ENCODE measurements at places on chromosomes 11 and 22.

- DNase-seq = no peak
Observed at GRCh38 chr11:57751676-57752253, at the start of gene BTBD18. TSS of gene BTBD18 (minus strand) at chr11:57751819. CDS start at chr11:57751188, 631 bp downstream.

- DNase-seq = no peak
Observed at GRCh38 chr11:118605116-118605867, 2.1 kb upstream of the PHLDB1 start.

- no peak for DNase-seq
Observed at GRCh38 chr11:133746663-133747306, 98.5 kb downstream of the SPATA19 start.

DNA sequence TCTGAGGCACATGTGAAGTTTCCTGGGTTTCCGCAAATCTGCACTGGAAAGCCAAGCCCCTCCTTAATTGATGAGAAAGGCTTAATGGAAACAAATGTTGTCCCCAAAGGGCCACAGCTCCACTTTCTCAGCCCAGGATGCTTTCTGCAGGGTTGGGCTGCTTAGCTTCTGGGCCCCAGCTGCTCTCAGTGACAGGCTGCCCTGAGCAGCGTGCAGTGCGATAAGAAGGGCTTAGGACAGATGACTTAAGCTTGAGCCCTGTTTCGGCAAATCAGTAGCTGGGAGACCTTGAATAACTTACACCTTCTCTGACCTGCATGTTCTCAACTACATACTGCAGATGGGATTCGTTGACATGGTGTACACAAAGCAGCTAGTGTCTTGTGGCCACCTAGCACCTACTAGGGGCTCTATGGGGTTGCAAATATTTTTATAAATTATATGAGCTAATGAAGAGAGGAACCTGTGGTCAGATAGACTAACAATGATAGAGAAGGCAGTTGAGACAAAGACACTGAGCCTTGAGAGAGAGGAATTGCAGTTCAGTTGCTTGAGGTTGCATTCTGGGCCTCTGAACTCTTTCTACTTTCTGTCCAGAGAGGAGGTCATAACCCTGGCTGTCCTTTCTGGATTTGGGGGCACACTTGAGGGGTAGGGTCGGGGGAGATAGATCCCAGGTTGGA, 11.5 kb downstream of the STX3 start:
- DNase-seq = no peak

- no peak for DNase-seq
Observed at GRCh38 chr11:27563201-27563600, 56.6 kb upstream of the LIN7C start.

GRCh38 chr11:858762-859339, 16.2 kb downstream of the TSPAN4 start:
- no peak for DNase-seq

- DNase-seq = peak; percentile 27
Observed at GRCh38 chr11:74311352-74311926, at the start of gene P4HA3. TSS of gene P4HA3 (minus strand) at chr11:74311640. CDS start at chr11:74311611, 29 bp downstream.

- no peak for DNase-seq
Observed at GRCh38 chr11:112459001-112459400, 198.3 kb upstream of the PLET1 start.

GRCh38 chr22:40055143-40055883, 60.6 kb downstream of the FAM83F start:
- DNase-seq = no peak

GRCh38 chr22:34620832-34621231, 445.1 kb upstream of the ISX start:
- no peak for DNase-seq

- DNase-seq = no peak
Observed at GRCh38 chr11:34603129-34604001, 17.5 kb upstream of the EHF start.

DNA sequence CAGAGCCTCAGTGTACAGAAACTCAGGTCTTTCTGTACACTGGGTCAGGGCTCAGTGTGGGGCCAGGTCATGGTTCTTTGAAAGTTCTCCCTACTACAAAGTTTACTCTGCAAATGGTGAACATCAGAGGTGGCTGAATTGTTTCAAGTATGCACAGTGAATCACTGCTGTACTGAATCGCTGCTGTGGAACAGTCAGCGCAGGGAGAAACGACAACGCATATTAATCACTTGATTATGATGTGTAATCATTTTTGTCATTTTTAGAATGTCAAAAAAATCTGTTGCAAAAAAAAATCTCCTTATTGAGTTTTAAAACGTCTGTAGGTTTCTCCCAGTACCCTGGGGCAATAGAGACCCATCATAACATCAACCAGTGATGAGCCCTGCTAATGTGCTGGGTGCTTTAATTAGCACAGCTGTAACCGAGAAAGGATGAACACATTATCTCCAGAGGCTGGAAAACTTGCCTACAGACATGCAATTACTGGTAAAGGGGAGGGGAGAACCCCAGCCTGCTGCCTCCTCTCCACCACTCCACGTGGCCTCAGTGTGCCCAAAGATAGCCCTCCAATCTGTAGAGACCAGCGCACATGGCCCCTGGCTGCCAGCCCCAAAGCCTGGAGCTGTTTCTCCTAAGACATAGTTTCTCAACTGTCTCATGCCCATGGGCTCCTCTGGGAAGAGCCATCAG, 12.8 kb downstream of the ARRB1 start:
- DNase-seq = no peak

DNA sequence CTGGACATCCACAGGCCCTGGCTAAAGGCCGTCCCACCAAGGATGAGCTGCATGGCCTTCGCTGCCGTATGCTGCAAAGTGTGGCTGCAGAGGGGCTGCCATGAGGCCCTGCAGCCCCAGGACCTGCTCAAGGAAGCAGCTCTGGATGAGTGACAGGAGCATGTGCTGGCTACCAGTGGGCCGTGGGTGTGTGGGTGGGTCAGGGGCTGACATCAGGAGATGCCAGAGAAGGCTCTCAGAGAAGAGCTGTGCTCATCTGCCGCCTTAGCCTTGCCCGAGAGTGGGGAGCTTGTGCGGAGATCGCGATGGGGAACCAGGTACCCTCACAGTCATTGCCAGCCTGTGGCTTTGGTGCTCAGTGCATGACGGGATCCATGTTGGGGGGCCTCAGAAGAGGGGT, 41.3 kb downstream of the SCUBE1 start:
- DNase-seq = no peak

DNA sequence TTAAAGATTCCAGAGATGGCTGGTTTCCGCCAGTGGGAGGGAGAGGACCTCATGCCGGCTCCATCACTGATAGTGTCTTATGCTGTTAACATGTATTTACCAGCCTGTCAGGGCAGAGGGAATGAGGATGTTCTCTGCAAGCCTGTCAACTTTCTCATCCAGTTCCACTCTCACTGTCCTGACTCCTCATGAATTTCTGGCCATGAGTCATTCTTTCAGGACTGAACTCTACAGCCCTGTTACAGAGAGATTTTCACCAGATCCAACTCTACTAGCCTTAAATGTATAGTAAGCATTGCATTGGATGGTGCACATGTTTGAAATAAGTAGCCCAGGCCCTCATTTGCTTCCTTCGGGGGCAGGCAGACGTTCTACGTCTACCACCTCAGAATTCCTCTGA, 387.7 kb downstream of the TMEM135 start:
- DNase-seq = no peak

- DNase-seq = no peak
Observed at GRCh38 chr11:114315749-114316368, 19.7 kb downstream of the NNMT start.

DNA sequence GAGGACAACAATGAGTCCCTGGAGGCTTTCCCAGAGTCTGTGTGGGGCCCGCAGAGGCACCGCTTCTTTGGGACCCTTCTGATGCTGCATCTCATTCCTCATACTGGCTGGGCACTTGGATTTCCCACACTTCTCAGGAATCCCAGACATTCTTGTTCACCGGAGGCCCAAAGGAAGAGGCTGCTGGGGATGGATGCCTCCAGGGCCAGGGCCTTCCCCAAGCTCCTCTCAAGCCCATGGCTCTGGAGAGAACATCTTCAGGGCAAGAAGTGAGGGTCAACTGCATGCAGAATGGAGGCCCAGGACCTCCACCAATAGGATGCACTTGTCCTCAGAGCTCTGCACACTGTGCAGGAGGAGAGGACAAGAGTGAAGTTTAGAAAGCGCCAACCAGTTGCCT, 34.6 kb downstream of the DKK3 start:
- DNase-seq = no peak

GRCh38 chr22:45413013-45413367, 409 bp downstream of the SMC1B start:
- DNase-seq = no peak

DNA sequence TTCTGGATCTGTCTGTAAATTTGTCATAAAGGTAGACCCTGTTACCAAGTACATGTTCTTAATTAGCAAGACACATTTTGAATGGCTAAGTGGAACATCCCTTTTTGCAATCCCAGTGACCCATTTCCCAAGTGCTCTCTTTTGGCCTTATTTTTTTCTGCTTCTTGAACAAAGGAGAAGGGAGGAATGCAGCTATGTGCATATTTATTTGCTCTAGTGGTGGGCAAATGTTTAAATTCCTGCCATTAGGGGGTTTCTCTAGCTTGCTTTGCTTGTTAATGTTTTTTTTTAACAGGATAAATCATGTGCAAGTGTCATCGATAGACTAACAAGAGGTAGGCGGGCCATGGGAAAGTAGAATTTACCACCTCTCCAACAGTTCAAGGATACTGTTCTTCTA, 135.7 kb downstream of the COMMD9 start:
- DNase-seq = no peak

DNA sequence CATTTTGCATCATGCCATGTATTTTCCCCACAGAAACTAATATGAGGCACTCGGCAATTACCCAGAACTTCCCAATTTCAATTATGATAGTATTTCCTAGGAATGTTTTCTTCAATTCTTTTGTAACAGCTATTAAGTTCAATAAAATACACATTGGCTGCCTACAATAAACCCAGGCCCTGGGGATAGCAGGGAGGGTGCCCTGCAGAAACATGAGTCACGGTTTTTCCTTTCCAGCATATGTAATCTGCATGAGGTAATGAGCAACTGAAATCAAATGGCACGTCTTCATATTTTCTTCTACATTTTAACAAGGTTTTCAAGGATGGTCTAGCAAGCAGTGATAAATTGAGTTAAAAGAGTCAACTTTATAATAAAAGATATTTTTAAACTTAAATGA, 32.0 kb downstream of the GUCY1A2 start:
- DNase-seq = no peak

DNA sequence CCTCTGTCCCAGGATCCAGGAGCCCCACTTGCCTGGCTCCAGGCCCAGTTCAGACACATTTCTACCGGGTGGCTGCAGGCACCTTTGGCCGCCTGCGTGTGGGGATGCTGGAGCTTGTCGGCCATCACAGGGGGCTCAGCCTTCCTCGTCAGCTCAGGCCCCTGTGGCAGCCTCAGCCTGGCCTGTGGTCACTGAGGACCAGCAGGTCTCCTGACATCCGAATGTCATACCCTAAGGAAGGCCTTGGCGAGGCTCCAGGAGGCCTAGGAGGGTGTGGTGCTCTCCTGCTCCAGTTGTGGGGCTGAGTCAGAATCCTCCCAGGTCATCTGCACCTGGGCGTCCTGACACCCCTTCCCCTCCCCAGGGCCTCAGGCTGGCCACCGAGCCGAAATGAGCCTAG, 14.9 kb upstream of the SOX10 start:
- no peak for DNase-seq

DNA sequence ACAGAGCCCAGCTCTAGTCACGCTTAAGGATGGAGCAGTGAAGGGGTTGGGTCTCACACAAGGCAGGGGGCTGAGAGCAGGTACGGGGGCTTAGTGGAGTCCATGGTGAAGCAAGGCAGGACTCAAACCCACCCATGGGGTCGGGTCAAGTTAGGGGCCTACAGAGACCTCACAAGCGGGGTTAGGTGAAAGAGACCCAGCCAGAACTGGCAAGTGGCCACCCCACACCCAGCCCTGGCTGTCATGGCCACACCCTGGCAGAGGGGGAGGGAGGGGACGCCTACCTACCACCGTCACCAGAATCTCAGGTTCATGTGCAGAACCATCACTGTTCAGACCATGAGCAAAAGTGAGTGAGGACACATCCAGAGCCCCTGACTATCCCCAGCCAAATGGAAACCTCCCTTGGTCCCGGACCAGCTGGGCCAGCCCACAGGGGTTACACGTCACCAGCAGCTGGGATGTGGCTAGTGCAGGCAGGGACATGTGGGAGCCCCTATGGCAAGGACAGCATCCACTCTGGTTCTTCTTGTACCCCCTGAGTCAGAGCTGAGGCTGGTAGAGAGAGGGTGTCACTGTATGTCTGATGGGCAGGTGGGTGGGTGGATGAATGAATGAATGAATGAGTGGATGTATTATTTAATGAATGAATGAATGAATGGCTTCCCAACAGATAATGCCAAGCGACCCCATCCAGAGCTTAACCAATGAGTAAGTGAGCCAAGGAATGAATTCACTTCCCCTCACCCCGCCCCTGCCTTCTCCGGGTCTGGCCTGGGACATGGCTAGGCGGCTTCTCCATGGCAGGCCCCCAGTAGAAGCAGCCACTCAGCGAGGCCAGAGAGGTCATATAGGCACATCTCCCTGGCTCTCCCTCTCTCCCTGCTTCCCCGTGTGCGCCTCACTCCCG, 681.6 kb downstream of the TBC1D22A start:
- no peak for DNase-seq

DNA sequence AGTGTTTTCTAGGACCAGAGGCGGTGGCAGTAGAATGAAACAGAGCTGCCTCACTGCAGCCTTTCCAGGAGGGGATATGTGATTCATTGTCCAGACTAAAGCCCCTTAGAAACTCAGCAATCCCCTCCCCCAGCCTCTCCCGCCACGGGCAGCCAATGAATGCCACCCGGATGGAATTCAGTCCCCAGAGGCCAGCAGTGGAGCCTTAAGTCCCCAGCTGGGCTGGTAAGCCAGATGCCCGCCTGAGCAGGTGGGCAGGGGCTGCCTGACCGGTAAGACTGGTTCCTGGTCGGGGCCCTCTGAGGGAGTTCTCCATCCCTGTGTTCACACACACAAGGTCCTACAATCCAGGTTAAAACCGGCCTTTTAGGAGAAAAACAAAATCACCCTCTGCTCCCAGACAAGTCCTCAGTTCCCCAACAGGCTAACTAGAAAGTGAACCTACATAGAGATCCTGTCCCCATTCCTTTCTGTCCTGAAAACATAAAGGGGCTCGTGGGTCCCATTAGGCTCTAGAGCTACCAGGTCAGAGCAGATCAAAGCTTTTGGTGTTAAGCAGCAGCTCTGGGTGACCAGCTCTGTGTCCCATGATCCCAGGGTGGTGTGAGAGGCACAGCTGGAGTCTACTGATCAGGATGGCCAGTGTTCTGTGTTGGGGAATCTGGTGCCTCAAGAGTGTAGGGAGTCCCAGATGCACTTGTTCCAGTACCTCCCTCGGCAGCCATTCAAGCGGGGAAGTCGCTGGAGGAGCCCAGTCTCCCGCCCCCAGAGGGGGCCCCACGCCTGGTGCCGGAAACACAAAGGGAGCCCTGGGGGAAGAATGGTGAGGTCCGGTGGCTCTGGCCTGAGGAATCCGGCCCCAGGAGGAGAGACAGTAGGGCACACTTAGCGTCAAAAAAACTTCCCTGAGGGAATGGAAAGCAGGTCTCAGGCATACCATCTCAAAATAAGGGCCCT, 2.6 kb downstream of the PATZ1 start:
- peak; percentile 52 for DNase-seq

- DNase-seq = no peak
Observed at GRCh38 chr11:37171451-37171850, 573.4 kb upstream of the RAG2 start.
